ENCODE measurements at places on chromosomes 2 and 18.

DNA sequence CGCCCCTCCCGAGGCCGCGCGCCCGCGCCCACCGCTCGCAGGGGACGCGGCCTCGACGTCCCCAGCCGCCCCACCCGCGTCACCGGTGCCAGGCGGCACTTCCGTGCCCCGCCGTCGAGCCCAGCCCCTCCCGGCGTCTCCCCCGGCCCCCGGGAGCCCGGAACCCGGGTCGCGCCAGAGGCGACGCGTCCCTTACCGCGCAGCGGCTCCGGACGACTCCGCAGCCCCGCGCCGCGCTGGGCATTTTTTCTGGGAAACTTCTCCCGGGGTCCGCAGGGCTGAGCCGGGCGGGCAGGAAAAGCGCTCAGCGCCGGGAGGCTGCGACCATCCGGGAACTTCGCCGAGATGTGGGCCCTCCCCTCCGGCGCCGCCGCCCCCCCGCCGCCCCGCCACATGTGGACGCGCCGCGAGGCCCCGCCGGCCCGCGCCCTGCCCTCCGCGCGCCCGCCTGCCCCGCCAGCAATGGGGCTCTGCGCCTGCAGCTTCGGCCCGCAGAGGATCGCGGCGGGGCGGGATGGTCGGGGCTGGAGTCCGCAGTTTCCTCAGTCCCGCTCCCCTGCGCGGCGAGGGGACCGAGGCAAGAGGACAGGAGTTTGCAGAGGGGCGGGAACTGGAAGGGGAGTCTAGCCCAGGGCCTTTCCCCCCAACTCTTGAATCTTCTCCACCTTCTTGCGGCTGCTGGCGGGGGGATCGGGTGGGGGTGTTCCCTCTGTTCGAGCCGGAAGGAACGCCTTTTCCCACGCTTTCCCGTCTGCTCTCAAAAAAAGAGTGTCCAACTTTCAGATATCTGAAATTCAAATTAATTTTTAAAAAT is 81.5 kb downstream of the CHRNA1 start:
- DNase-seq = peak; percentile 48

DNA sequence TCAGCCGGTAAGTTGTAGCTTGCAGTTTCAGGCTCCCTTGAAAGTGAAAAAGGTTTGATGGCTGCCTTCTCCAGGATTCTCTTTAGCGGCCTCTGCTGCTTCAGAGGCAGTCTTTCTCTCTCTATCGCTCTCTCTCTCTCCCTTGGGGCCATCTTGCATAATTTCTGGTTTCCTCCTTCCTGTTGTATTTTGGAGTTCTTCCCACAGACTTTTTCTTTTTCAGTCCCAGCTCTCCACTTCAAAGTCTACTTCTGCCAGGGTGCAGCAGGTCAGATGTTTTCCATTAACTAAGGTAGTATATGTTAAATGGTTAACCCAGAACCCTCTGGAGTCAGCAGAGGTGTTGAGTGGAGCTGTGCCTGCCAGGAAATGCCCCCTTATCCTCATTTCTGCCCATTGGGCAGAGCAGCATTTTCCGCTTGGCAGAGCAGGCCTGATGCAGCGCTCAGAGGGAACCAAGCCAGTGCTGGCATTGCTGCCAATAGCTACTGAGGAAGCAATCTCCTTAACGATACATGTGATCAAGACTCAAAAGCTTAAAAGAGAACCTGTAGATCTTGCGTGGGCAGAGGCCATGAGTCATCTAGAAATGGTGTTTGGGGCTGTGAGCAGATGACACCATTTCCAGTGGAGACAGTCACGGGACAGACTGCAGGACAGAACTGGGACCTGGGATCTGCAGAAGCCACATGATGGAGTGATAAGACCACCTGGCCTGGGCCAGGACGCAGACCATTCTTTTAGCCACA is 20.8 kb downstream of the DBI start:
- DNase-seq = no peak

GRCh38 chr2:109500910-109501309 is 112.9 kb downstream of the SEPTIN10 start:
- DNase-seq = no peak

GRCh38 chr2:96510931-96511595 is 5.9 kb upstream of the NEURL3 start:
- DNase-seq = no peak

- peak; percentile 24 for DNase-seq
Measured at GRCh38 chr2:239818086-239818485, 207.1 kb downstream of the NDUFA10 start.

DNA sequence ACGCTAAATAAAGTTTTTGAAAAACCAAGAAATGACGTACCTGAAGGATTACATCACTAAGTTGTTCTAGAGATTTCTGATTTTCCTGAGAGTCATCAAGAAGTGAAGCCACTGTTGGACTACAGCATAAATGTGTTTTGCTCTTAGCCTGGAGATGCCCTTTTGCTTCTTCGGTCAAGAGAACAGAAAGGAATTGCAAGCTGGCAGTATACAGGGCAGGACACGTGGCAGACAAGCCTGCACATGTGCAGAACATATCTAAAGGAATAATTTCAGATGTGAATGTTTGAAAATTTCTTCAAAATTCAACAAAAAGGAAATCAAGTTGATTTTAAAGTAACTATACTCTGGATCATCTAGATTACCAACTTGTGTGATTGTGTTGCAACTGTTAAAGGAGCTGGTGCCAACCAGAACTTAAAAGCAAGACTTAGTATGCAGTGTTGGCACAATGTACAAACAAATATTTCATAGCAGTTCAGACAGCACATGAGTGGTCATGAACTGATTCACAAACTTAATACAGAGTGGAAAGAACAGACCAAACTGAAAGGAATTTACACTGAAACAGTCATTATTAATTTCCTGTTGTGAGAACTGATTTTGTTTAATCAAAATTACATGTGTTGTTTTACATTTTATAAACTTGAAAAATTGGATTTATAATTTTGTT is 100.4 kb upstream of the CD226 start:
- no peak for DNase-seq

DNA sequence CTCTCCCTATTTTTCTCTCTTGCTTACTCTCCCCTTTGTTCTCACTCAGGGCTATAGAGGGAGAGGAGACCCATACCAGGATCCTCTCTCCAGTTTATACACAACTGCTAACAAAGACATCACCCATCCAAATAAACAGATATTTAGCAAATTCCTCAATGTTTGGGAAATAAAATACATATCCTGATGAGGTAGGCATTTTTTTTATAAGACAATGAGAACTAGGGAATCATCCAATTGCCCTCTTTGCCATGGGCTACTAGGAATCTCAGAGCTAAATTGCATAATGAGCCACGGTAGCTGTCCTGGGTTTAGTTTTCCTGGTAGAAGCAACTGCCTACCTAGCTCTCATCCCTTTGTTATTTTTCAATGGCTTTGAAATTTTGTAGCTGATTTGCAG is 27.1 kb downstream of the CAPN14 start:
- no peak for DNase-seq

DNA sequence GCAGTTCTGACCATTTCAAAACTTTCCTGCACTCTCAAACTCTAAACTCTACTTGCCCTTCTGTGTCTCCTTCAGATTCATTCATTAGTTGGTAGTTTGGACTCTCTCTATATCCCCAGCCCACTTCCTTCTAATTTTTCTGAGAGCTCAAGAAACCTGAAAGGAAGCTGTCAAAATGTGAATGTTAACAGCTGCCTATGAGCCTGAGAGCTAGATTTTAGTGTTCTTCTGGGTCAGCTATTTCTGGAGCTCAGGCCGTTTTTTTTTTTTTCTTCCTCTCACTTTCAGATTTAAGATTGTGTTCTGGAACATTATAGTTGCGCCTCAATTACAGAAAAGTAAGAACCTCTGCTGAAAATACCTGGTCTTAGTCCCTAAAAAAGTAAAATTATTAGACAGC is 73.1 kb downstream of the RTN4 start:
- no peak for DNase-seq

GRCh38 chr2:230068651-230069055 is at the start of gene SLC16A14:
Gene SLC16A14 (minus strand): TSS chr2:230068924. CDS start chr2:230059352, 9,572 bp downstream.
- DNase-seq = no peak

DNA sequence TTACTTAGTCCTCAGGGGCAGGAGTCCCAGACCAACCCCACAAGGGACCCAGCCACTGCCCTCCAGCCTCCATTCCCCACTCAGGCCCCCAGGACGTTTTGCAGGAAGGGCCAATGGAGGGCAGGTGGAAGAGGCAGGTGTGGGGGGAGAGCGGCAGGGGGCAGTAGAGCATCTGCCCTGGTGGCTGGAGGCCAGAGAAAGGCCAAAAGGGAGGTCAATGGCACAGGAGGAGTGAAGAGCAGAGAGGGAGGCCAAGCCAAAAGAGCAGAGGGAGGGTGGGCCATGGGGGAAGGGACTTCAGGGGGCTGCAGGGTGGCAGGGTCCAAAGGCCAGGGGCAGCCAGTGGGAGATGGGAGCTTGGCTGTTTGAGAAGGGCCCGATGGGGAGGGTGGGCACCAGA is 17.3 kb upstream of the GPR55 start:
- DNase-seq = no peak

DNA sequence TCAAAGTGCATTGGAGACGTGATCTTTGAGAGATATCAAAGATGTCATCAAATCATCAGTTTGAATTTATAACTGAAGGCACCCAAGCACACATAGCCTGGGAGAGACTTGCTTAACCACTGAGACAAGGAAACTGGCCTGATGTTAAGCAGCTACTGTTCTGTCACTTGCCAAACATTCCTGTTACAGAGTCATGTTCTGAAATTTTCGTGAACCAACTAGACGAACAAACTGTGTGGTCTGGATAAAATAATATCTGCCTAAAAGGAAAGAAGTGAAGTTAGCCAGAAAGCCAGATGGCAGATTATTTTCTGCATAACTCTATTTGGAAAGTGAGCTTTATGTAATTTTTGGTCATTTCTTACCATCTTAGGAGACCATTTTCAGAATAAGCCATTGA is 51.4 kb downstream of the SPATS2L start:
- DNase-seq = no peak

- no peak for DNase-seq
Measured at GRCh38 chr2:25032094-25032493, 9.8 kb upstream of the EFR3B start.

All from mesothelial cell of epicardium (in vitro differentiated cells).